ENCODE measurements at places on chromosomes 12 and 14.

- DNase-seq: no peak
These were observed 102.9 kb downstream of the RPS29 start for GRCh38 chr14:49483268-49483667.

- DNase-seq: no peak
These were observed 4.3 kb downstream of the OR4E1 start for GRCh38 chr14:21669284-21669683.

GRCh38 chr14:92247947-92248346 lies 75.0 kb upstream of the SLC24A4 start:
- no peak for DNase-seq

DNA sequence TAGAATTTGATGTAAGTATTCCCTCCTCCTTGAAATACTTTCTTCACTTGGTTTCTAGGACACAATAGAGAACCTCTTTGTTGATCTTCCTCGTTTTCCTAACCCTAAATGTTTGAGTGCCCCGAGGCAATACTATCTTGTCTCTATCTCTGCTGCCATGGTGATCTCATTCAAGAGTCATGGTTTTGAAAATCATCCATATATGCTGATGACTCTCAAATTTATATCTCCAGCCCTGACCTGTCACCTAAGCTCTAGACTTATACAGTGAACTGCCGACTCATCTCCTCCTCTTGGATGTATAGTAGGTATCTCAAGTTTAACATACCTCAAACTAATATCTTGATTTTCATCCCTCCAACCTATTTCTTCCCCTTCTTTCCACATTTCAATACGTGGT lies 71.4 kb downstream of the RIC8B start:
- no peak for DNase-seq

GRCh38 chr14:88551980-88552431 lies 2.8 kb downstream of the PTPN21 start:
- no peak for DNase-seq

All from Kasumi-1 (cell line).